ENCODE measurements at places on chromosomes 12 and 14.

DNA sequence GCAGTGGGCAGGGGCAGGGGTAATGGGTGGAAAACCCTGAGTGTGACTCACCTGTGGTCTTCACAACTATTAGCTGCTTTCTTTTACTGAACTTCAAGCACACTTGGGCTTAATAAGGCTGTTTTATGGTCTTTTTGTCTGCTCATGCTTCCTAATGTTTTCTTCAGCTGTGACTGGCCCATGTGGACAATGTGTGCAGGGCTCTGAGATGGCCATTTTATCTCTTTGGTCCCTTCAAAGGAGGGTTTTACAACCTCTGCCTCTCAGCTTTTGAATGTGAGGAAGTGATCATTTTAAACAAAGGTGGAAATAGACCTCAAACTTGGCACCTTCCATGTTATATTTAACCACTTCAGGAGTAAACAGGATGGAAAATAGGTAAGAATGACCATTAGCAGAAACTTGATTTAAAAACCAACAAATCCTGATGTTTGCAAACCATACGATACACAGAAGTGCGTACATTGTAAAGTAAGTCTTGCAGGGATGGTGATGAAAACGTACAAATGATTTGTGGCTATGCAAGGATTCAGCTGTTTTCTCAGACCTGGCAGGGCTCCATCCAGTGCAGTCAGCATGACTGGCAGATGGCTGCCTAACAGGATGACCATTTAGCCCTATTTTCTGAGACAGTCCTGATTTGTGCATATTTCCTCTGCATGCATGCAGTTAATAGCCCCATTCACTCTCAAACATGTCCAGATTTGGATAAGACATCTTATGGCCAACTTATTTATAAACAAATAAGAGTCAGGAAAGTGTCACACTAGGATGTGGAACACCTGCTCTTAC lies 103.2 kb downstream of the SLC38A4 start:
- DNase-seq = no peak

DNA sequence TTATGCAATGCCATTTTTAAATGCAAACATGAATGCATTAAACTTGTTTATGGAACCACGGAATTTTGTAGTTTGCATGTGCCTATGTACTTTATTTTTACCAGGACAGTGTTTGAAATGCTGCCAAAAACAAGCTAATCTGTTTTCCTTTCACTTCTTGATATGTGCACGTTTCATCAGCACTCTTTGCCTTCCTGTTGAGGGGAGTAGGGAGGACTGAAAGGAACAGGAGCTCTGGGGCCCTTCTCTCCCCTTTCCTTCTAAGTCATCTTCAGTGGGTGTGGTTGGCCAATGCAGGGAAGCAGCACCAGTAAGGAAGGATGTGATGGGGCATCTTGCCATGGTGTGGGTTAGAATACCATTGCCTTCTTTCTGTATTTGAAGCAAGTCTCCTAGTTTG lies 12.1 kb upstream of the PPP4R4 start:
- DNase-seq = no peak

GRCh38 chr14:47220096-47220495 lies 455.3 kb downstream of the MDGA2 start:
- no peak for DNase-seq

- no peak for DNase-seq
Measured at GRCh38 chr12:119334430-119335170, at the start of gene CCDC60. Gene CCDC60 (plus strand): TSS chr12:119334729. CDS start chr12:119335177, 448 bp downstream.

DNA sequence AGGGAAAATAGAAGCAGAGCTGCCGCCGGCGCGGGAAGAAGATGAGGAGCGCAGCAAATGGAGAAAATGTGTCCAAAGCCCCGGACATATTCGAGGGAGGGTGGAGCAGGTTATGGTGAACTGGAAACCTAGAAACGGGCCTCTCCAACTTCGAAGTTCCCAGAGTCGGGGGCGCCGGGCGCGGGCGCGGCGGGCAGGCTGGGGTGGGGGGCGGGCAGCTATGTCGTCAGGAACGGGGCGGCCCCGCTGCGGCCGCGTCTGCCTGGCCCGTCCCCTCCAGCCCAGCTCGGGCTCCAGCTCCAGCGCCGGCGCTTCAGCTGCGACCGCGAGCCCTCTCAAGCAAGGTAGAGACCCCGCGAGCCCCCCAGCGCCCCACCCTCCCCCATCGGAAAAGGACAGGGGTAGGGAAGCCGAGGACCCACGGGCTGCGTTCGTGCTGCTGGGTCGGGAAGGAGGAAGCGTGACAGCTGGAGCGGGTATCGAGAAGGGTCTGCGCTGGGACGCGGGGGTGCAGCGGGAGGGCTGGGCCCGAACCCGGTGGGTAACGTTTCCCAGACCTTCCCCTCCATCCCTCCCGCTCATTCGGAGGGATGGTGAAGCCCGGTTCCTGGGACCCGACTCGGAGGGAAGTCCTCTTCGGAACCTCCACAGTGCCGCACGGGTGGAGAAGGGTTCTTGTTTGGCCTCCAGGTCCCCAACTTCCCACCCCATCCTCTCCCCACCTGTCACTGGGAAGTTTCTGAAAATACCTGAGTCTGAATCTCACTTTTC lies 1.0 kb downstream of the DGKA start:
- DNase-seq = no peak

DNA sequence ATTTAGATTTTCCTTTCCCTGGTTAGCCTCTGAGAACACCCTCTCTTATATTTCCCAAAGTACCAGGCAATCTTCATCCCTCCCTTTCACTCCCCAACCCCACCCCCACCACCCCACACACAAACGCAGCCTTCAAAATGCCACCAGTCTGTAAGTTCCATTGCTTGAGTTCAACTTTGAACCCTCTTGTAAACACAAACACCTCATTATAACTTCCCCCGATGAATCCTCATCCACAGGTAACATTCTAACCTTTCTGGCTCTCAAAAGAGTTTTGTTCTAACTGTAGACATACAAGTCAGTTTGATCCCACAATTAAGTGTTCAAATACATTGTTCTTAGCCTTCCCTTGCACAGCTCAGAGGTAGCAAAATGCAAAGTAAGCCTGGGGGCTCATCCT lies 199.4 kb upstream of the FOXN3 start:
- no peak for DNase-seq

DNA sequence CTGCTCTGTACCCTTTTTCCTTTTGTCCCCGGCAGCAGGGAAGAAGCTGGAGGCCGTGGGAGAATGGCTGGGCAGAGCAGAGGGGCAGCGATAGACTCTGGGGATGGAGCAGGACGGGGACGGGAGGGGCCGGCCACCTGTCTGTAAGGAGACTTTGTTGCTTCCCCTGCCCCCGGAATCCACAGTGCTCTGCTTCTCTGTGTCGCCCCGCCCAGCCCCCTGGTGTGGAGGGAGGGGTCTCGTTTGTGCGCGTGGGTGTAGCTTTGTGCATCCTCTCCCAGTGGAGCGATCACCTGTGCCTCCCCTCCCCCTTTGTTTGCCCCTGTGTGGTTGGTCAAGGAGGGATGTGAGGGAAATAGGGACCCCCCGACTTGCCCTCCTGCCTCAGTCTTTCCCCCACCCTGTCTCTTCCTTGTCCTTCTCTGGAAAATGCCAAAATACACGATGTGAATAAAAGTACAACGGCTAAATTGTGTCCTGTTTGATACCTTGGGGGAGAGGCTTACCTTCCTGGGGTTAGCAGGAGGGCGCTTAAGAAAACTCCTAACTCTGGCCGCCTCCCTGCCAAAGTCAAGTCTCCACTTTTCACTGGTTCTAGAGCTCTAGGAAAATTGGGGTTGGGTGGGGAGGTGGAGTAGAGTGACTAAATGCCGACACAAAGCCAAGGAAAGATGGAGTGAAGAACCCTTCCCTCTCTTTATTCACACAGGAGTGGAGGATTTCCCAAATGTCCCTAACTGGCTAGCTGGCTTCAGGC lies 990 bp upstream of the TPI1 start:
- DNase-seq = no peak

DNA sequence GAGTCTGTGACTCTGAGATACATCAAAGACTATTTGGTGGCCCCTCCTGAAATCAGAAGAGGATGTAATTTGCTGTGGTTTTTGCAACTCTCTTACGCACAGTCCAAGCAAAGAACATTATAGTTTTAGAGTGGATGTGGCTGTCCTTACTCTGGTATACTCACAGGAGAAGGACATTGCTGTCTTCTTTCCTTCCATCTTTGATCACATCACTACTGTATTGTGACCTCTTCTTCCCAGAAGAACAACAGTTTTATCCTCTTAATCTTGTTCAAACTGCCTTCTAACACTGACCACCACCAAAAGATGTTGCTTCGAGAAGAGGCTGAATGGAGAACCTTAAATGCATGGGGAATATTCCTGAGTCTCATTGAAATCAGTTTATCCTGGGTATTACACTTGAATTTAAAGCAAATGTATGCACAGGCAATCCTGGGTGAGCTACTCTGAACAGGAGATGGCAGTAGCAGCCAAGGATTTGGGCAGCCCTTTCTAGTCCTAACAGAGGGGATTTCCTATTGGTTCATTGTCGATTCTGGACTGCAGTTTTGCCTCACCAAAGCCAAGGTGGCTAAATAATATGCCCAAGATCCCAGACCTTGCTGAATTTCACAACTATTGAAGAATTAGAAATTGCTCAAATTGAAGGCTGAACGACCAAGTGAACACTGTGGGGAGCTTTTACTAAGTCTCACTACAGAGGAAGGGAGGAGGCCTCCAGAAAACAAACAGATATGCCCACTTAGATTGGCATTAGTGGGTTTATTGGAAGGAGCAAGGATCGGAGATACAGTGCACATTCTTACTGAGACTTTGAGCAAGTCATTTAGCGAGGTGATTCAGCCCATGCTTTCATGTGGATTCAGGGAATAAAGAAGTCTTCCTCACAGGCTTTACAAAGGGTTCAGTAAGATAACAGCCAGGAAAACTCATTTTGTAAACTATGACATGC lies 282.8 kb downstream of the PAWR start:
- peak; percentile 13 for DNase-seq

- no peak for DNase-seq
Measured at GRCh38 chr12:2672863-2673262, 121.9 kb upstream of the FKBP4 start.

GRCh38 chr14:101232340-101233020 lies 328.8 kb upstream of the DIO3 start:
- DNase-seq = no peak

- DNase-seq = no peak
Measured at GRCh38 chr12:49200919-49201594, 12.2 kb upstream of the TUBA1A start.

- no peak for DNase-seq
Measured at GRCh38 chr14:100230361-100230760, 8.6 kb upstream of the YY1 start.

DNA sequence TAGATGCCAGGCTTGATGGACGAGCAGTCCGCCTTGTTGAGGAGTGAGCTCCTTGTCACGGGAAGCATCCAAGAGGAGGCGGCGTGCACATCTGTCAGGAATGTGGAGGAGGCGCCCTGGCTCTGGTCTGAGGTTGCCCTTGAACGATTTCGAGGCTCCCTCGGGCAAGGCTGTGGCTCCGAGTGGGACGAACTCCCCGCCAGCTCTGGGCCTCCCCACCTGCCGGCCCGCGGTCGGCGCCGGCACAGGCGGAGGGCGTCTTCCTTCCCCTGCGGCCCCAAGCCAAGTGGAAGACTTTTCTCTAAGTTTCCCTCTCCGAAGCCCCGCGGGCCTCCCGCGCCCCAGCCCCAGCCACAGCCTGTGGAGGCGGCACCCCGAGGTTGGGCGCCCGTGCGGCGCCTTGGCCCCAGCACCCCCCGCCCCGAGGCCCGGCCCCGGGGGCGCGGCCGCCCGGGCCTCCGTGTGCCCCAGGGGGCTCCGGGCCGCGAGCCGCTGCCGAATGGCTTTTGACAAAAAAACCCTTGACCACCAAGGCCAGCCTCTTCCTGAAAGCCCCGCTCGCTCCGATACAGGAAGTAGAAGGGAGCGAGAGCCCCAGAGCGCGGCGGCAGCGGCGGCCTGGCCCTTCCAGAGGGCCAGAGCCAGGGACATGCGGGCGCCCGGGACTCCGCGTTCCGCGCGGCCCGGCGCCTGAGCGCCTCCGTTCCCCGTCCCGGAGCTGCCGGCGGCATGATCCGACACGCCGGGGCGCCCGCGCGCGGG lies at the start of gene RIN3:
RIN3 (plus strand) TSS at position 578 of the 762 bp plus-strand sequence; CDS start at position 730, 152 bp downstream.
- peak; percentile 17 for DNase-seq

GRCh38 chr12:97452230-97452629 lies 10.4 kb upstream of the RMST start:
- no peak for DNase-seq

Data from T-helper 2 cell (primary cell).